ENCODE measurements at places on chromosomes 16 and 17. TPM values are rescaled to one million over a fixed set of nuclear protein-coding genes. Genes with fewer than 3 reads are reported as not detected.
A peak's percentile ranks its signal among the peaks of the same experiment; 100 is the strongest.

DNA sequence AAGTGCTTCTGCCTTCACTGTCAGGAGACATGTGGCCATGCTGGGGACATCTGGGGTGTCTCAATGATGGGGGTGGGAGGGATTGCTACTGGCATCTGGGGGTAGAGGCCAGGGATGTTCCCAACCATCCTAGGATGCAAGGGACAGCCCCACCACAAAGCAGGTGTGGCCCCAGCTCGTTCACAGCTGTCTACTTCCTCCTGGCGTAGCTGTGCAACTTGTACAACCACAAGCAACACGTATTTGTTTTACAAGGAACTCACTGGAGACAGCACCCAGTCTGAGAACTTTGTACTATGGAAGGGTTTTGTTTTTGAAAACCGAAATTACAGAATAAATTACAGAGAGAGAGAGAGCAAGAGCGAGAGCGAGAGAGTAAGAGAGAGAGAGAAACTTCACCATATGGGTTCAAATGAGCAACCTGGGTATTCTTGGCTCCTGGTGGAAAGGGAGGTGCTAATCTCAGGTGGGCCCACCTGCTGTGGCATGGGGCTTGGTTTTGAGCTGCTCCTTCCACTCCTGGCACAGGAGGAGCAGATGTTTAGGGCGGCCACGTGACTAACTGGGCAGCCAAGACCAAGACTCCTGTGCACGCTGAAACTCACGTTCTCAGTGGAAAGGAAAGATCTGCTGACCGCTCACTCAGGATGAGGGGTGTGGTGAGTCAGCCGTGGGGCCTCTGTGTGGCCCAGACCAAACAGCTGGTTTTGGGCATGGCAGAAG is 17.5 kb upstream of the TNFRSF13B start:
- no peak for DNase-seq

DNA sequence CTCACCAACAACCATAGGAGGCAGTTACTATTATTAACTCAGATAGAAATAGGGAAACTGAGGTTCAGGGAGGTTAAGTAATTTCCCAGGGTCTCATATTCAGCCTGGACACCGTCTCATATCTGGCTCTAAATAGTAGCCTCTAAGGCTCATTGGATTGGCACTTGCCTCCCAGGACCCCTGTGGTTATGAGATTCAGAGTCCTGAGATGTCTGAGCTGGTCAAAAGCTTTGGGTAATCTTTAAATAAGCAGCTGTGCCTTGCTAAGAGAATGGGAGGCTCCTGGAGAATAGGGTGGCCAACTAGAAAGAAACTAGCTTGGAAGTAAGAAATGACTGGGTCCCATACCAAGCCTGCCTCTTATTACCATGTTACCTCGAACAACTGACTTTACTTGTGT is 50.3 kb upstream of the CRHR1 start:
- peak; percentile 3 for DNase-seq

- no peak for DNase-seq
Observed at GRCh38 chr17:8900626-8901585, 33.4 kb upstream of the PIK3R6 start.

GRCh38 chr17:8961829-8962228 is 3.7 kb downstream of the PIK3R5 start:
- DNase-seq: no peak

DNA sequence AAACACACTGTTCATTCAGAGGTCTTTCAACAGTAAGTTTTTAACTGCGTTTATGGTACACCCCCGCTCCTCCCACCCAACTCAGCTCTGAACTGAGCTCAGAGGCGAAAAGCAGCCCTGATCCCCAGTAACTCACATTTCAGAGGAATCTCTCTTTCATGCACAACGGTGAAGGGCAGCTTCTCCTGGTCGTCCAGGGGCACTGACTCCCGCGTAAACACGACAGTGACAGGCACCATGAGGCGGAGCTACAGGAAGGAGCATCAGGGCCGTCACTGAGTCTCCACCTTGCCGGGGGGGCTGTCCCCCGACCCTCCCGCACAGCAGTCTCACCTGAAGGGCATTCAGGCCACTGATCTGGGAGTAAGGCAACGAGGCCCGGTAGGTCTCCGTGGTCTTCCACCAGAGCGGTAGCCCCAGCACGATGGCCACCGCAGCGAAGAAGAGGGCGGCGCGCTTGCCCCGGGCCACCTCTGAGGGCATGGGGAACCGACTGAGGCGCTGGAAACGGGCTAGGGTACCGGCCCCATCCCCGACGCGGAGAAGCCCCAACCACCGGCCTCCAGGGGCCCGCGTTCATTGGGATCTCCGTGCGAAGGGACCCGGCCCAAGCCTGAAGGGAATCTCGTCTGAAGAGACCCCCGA is 486 bp downstream of the PIGS start:
- DNase-seq: peak; percentile 67

Gene NEUROD2
- total RNA-seq: not detected

Gene ASB16
- not detected for total RNA-seq

Gene FN3K
- total RNA-seq: 55.7 TPM

Gene DNASE1L2
- 1.00 TPM for total RNA-seq

Gene XAF1
- total RNA-seq: not detected

Data from Caco-2 (cell line).